ENCODE measurements at places on chromosomes 4 and X.

DNA sequence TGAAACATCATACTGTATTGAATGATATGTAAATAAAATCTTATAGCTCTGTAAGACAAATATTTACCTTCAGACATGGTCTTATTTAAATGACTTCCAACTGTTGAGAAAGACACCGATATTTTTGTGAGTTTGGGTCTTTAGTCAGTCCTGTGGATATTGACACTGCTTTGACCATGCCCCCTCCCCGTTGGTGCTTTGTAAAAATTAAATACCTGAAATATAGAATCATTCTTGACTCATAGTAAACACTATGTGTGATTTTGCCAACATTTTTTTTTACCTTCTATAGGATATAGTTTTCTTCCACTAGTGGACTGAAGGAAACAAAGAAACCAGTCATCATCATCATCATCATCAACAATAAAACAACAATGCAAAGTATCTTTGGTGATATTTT is 114.3 kb upstream of the HS3ST1 start:
- DNase-seq, result no peak

GRCh38 chrX:29903360-29903759 is 312.0 kb upstream of the MAGEB2 start:
- DNase-seq, result no peak

DNA sequence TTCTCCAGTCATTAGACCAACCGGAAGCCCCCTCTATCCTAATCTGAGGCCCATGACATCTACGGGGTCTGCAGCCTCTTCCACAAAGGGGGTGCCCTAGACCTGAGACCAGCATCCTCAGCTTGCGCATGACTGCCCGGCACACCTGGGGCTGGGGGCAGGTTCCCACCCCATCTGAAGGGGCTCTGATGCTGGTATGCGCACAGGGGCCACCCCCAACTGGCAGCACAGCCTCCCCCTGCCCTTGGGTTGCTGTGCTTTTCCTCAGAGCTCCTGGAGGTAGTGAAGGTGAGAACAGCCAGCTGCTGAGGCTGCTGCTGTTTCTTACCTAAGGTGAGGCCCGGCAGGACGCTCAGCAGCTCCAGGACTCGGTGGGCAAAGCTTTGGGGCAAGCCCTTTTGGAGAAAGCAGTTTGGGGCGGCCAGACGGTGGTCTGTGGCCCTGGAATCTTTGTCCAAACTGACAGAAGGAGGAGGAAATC is 18.9 kb upstream of the CPLX1 start:
- DNase-seq, result no peak

- DNase-seq, result peak; percentile 44
Observed at GRCh38 chrX:49309401-49309981, 6.0 kb downstream of the GAGE10 start.

DNA sequence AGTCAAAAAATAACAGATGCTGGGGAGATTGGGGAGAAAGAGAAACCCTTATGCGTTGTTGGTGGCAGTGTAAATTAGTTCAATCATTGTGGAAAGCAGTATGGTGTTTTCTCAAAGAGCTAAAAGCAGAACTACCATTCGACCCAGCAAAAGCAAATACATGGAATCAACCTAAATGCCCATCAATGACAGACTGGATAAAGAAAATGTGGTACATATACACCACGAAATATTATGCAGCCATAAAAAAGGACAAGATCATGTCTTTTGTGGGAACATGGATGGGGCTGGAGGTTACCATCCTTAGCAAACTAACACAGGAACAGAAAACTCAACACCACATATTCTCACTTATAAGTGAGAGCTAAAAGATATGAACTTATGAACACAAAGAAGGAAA is 188.9 kb downstream of the CAMK2D start:
- no peak for DNase-seq

GRCh38 chrX:39953879-39954278 is 143.9 kb downstream of the BCOR start:
- no peak for DNase-seq

GRCh38 chrX:13791559-13791958 is 25.3 kb downstream of the GPM6B start:
- no peak for DNase-seq

DNA sequence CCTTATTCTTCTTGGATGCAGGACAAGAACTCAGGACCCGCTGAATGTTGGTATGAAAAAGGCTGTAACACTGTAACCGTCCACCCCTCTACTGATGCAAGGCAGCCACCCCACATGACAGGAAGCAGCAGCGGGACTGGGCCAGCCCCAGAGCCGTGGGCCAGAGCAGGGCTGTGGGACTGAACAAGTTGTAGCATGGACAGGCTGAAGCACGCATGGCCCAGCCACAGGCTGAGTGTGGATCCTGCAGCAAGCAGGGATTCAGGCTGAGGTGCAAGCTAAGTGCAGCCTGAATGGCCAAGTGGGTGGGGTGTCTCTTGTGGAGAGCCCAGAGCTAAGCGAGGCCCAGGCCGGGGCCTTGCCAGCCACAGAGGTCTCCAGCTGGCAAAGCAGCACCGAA is 632.2 kb downstream of the SPOCK3 start:
- no peak for DNase-seq

DNA sequence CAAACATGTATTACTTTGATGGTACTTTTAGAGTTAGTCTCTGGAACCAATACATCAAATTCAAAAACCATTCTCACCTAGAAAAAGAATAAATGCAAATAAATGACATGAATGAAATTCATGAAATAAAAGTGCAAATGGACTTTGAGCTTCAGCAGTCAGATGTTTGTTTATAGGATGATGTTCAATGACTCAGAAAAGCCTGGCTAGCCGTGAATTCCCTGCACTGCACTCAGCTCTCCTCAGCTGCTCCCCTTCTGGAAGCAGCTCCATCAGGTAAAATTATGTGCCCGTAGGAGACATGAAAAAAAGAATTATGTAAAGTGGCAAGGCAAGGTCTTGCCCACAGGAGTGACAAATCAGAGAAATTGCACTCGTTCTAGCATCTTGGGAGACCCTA is 390.6 kb downstream of the GPM6A start:
- no peak for DNase-seq

DNA sequence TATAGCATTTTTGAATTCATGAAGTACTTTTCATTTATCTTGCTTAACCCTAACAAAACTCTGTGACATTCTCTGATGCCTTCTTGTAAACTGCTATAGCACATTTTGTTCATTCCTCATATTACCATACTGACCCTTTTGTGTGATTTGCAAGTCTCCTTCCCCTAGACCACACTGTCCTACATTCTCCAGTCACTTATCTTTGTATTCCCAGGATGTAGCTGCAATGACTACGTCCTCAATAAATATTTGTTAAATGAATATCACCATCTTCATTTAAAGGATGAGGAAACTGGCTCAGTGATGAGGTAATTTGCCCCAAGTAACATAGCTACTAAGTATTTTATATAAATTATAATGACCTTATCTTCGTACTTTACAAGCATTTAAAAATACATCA is 11.9 kb downstream of the HUWE1 start:
- no peak for DNase-seq

GRCh38 chrX:2765549-2765830 is 13.7 kb downstream of the XG start:
- no peak for DNase-seq

DNA sequence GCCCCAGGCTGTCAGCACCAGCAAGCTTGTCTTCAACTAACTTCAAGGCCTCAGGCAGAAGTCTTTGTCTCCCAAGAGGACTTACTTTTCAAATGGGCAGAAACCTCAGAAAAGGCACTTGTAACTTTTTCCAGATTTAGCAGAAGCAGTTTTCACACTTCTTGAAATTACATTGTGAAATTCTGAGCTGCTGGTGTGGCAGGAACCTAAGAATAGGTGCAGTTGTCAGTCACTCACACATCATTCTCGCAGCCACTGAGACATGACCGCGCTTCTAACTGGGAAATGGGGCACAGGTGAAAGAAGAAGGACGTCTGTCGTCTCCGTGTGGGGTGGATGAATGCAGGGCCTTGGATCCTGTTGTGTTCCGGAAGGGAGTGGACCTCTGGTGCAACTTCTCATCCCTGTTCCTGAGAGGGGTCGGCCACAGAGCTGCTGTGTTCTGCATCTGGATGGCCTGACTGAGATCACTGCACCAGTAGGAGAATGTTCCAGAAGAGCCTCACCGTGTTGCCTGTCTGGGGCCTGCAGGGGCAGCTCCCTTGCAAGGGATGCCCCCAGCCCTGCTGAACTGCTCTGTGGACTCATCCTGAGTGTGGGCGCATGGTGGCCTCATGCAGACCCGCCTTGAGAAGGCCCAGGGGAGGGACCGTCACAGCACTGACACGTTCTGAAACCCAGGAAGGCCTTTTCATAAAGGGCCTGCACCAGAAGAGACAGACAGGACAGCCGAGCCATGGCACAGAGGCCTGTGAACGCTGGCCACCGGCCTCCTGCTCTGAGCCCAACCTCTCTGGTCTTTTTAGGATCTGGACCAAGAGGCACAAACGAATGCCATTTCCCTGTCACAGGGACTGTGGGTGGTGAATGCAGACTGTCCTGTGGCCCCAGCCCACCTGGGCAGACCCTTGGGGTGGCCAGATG is 18.7 kb downstream of the NAT8L start:
- DNase-seq, result no peak

DNA sequence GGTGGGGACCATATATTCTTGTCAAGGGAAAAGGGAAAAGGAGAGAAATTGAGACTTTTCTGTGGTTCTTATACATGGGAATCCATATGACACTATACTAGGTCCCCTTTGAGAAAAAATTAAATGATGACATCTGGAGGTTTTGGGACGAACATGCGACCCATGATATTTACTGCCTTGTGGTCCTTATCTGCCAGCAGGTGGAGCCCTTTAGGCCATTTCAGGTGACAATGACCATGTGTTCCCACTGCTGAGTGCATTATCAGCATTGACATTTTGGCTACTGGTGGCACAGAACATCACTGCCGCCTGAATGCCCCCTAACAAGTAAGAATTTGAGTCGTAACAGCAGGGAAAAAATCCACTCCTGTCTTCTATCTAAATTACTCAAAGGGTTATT is 843.4 kb downstream of the FSTL5 start:
- no peak for DNase-seq

DNA sequence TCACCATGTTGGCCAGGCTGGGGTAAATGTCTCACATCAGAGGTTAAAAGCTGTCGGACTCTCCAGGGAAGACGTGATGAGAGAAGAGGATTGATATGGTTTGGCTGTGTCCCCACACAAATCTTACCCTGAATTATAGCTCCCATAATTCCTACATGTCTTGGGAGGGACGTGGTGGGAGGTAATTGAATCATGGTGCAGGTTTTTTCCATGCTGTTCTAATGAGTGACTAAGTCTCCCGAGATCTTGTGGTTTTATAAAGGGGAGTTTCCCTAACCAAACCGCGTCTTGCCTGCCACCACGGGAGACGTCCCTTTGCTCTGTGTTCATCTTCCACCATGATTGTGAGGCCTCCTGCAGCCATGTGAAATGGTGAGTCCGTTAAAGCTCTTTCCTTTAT is 64.4 kb downstream of the ASMT start:
- DNase-seq, result peak; percentile 53

DNA sequence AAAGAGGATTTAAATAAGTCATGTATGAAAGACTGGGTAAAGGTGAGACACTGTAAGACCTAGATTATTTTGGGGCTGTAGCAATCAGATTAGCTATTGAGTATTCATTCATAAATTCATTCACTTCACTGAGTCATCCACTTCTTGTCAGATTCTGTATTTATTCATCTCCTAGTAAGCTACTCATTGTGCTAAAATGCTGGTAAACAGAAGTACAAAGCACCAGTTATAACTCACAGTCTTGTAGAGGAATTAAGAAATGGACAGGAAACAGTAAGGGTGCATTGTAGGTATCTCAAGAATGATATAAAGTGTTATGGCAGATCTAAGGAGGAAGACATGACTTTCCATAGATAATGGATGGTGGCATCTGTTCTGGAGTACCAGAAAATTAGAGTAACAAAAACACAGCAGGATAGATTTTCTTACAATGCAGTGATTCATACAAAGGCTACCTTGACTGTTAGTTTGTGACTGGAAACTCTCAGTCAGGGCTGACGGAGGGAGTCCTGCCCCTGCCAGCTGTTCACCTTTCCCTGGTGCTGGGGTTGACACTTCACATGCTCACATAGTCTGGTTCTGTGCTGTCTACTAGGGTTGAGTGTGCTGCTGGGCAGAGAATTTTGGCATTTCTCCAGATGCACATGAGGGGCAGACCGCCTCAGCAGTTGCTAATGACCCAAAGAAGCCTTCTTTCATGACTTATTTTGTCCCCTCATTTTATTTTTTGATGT is 26.5 kb upstream of the HAND2 start:
- DNase-seq, result no peak

DNA sequence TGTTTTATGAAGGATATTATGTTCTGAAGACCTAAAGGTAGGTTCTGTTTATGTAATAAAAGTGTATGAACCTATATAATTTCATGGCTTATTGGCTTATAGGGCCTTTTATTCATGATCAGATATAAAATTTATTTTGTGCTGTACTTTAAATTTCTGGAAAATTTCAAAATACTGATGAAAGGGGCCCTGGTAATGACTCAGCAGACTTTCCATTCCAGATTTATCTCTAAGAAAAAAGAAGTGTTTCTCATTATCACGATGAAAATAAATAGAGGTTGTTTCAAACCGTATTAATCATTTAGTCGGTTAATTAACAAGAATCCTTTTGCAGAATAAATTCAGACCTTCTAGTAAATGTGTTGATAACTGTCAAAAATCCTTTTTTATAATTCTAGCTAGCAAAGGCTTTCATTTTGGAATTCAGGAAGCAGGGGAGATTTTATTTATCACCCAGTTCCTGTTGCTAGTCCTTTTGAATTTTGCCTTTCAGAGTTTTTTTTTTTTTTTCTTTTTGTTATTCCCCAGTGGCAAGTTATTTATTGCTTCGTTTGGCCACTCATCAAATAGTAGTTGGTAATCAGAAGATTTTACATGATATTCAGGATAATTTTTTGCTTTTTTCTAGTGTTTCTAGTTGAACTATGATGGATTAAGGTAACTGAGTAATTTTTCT is 5.4 kb upstream of the TAPT1 start:
- DNase-seq, result no peak

DNA sequence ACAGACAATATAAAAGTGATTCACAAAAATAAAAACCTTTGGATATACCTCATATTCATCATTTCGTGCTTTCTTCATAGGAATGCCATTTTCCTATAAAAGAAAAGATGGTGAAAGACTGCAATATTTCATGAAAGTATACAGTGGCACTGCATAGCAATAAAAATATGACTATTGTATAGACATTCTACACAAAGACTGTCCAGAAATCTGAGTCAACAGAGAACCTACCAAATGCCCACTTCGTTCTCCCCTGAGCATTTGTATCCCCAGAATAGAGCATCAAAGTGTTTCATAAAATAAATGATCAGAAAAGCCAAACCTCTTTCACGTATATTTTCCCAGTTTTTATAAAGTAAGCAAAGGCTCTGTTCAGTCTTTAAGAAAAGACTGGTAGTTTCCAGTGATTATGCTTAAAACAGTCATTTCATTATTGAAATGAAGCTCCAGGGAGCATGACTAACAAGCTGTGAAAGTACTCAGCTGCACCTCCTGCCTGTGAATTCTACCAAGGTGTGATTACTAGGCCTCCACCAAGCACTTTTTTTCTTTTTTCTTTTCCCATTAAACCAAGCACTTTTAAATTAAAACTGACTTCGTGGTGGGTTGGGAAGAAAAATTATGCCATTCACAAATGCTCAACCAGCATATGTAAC is 20.2 kb downstream of the PPA2 start:
- DNase-seq, result no peak

GRCh38 chrX:40201329-40201885 is 103.6 kb upstream of the BCOR start:
- peak; percentile 18 for DNase-seq

GRCh38 chr4:78667325-78667724 is 108.8 kb upstream of the BMP2K start:
- DNase-seq, result no peak

- DNase-seq, result no peak
Observed at GRCh38 chrX:2414384-2414783, 86.4 kb downstream of the DHRSX start.

GRCh38 chr4:13570916-13571315 is 26.6 kb upstream of the NKX3-2 start:
- DNase-seq, result no peak
